Stimulated activated CD4-positive, alpha-beta T cell treated with anti-CD3 and anti-CD28 coated beads, Interleukin-15, amount 100 ng/mL, for 24 hours (primary cell): ENCODE measurements at places on chromosomes 3 and 15.
A peak's percentile ranks its signal among the peaks of the same experiment; 100 is the strongest.

DNA sequence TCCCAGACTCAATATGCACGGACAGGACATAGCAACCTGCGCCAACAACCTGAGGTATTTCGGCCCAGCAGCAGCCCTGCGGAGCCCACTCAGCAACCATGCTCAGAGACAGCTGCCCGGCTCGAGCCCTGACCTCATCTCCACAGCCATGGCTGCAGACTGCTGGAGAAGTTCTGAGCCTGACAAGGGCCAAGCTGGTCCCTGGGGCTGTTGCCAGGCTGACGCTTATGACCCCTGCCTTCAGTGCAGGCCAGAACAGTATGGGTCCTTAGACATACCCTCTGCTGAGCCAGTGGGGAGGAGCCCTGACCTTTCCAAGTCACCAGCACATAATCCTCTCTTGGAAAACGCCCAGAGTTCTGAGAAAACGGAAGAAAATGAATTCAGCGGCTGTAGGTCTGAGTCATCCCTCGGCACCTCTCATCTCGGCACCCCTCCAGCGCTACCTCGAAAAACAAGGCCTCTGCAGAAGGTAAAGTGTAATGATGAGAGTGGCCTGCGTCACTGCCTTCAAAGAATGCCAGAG lies 25.5 kb downstream of the TMEM41A start:
- no peak for DNase-seq

DNA sequence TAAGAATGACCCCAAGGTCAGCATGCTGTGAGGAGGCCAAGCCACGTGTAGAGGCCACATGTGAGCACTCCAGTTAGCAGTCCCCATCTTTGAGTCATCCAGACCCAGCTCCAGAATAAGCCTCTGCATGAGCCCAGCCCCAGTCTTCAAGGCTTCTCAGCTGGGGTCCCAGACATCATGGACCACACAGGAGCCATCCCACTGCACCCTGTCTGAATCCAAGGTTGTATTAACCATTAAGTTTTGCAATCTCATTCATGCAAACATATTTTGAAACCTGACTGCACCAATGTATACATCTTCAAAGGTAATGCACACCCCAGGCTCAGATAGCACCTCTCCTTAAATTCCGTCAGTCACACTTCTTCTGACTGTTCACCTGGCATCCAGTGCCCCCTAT lies 249.1 kb upstream of the CHRNA7 start:
- no peak for DNase-seq

- DNase-seq = no peak
Measured at GRCh38 chr3:160793722-160794252, 37.8 kb downstream of the PPM1L start.

- DNase-seq = no peak
Measured at GRCh38 chr3:10371167-10371566, 50.3 kb upstream of the SEC13 start.

- no peak for DNase-seq
Measured at GRCh38 chr3:108036984-108037741, 53.7 kb downstream of the CD47 start.

- no peak for DNase-seq
Measured at GRCh38 chr3:9441501-9442221, 44.2 kb downstream of the SETD5 start.

GRCh38 chr15:88896333-88897033 lies 1.1 kb upstream of the HAPLN3 start:
- DNase-seq = no peak

- DNase-seq = peak; percentile 31
Measured at GRCh38 chr15:65833501-65834205, 35.6 kb upstream of the RAB11A start.

DNA sequence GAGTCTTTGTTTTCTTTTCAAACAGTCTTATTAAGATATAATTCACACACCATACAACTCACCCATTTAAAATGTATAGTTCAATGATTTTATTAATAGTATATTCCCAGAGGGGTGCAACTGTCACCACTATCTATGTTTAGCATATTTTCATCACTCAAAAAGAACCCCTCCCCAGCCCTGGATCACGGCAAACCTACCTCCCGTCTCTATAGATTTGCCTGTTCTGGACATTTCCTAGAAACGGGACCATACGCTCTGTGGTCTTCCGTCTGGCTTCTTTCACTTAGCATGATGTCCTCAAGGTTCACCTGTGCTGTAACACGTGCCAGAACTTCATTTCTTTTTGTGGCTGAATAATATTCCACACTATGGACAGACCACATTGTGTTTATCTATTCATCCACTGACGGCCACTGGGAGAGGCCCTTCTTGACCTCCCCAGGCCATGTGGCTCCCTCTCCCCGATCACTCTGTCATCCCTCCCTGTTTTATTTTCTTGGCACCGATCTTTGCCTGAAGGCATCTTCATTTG lies 56.4 kb downstream of the IQSEC1 start:
- no peak for DNase-seq

DNA sequence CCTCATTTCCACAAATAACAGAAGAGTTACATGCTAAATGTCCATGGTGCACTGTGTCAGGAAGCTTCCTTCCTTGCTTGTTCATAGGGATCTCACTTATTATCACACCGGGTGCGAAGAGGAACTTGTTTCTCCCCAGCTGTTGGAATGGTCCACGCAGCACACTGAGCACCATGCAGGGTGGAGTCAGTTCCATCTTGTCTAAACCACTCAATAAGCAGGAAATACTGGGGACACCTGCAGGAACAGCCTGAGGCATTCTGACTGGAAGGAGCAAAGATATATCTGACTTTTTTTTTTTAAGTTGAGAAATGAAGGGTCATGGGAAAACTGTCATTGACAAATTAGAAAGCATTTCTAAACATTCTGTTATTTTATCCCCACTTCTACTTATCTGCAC lies 70.0 kb upstream of the WDR72 start:
- DNase-seq = no peak

- no peak for DNase-seq
Measured at GRCh38 chr15:28456476-28457395, 76.0 kb downstream of the GOLGA8G start.

- DNase-seq = no peak
Measured at GRCh38 chr3:141308588-141309218, 59.6 kb upstream of the ZBTB38 start.

- DNase-seq = no peak
Measured at GRCh38 chr15:80698676-80699075, 3.6 kb downstream of the ABHD17C start.

DNA sequence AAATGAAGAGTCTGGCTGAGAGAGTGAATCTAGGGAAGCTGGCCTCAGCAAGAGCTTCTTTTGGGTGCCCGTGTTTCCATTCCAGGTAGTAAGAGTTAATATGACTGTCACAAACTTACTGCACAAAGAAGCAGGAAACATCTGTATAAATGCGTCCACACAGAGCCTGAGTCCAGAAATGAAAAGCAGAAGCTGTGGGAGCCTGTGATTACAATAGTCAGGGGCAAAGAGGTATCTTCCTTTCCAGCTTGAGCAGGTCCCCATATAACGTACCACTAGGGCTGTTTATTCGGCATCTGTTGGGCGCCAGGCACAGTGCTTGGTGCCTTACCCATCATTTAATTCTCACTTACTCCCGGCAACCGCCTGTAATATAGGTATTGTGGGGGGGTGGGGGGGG lies 40.5 kb upstream of the B3GNT5 start:
- no peak for DNase-seq

DNA sequence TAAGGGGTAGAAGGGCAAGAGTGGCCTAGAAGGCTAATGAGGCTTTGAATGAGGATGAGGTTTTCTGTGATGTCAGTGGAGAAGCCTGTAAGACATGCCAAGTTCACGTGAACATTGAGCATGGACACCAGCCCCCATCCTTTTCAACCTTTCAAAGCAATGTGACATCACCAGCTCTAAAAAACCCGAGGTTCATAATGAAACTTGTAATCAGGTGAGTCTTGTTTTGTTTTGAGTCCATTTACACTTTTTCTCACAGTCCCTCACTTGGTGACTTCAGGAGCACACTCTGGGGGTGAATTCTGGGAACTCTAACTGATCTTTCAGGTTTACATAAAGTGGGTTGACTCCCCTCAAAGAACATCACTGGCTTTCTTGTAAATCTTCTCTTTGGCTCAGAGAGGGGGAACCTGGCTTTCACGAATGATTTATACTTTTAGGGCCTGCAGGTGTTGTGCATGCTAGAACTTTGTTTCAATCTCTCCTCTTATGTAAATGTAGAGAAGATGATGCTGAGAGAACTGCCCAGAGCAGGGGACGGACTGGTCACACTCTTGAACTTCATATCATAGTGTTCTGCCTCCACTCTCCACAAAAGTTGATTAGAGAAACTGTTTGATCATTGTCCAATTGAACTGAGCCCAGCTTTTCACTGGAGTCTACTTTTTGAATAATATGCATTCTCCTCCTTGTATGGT lies 224.7 kb upstream of the SATB1 start:
- DNase-seq = peak; percentile 72

DNA sequence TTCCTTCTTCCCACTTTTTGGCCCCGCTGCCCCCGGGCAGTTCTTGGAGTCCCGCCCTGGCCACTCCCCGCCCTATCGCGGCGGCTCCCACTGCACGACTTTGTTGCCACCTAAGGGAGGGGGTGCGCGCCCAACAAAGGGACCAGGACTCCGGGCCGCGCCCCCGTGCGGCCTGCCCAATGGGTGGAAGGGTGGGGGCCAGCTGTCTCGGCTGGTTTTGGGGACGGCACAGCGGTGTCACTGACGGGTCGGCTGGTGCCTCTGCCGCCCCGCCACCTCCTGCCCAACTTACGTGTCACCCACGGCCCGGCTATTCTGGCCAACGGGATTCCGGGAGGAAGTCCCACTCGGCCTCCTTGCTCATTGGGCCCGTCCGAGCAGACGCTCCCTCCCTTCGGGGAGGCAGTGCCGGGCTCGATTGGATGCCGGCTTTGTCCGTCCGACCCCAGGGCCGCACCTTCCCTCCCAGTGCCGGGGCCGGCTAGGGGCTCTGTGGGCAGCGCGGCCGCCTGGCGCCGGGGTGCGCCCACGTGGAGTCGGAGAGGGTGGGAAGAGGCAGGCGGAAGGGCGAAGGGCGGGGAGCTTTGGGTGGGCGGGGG lies at the start of gene GOLIM4:
Gene GOLIM4 (minus strand): TSS at position 314 of the 599 bp plus-strand sequence. CDS start 639 bp downstream, outside the sequence.
- peak; percentile 75 for DNase-seq

- DNase-seq = no peak
Measured at GRCh38 chr3:141777957-141778813, 15.0 kb downstream of the GRK7 start.

DNA sequence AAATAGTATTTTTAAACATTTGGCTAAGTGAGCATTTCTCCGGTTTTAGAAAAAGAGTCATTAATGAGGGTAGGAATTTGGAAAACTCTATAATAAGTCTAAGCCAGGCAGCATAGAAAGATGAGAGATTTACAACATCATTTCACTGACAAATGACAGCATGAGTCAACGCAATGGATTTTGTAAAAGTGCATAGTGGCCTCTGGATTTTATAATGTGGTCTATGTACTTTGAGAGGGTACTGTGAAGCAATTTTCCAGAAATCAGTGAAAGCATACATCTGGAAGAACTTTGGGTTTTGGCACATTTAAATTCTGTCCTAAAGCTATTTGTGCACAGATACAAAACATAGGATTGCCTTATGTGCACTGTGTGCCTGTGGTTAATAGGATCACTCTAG lies 130.8 kb upstream of the CCNL1 start:
- DNase-seq = no peak

DNA sequence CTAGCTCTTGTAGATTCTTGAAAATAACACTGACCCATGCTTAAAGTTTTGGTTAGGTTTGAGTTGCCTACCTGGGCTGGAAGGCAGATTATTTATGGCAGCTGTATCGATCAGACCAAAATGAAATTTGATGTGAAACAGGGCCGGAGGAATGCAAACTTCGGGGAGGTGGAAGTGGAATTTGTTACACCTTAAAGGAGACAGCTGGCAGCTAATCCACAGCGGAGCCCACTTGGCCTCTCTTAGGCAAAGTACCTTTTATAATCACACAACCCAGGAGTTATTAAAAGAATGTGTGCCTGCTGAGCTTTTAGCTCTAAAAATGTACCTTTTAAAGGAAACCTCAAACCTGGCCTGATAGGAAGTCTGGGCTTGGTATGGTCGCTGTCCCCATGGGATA lies 250.9 kb upstream of the TPM1 start:
- DNase-seq = no peak

DNA sequence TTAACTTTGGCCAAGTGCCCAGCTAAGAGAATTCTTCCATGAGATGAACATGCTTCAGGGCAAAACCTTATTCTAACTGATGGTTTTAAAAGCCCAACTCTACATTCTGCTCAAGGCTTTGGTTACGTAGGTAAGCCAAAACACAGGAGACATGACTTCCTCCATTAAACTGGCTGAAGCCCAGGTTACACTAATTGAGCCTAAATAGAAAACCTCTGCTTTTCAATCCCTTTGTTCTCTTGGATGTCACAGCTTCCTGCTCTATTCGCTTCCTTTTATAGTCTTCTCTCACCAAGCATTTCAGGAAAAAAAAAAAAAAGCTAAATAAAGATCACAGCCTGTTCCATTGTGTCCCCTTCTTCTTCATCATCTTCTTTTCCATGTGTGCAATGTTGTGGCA lies 420.4 kb downstream of the TIGIT start:
- no peak for DNase-seq

DNA sequence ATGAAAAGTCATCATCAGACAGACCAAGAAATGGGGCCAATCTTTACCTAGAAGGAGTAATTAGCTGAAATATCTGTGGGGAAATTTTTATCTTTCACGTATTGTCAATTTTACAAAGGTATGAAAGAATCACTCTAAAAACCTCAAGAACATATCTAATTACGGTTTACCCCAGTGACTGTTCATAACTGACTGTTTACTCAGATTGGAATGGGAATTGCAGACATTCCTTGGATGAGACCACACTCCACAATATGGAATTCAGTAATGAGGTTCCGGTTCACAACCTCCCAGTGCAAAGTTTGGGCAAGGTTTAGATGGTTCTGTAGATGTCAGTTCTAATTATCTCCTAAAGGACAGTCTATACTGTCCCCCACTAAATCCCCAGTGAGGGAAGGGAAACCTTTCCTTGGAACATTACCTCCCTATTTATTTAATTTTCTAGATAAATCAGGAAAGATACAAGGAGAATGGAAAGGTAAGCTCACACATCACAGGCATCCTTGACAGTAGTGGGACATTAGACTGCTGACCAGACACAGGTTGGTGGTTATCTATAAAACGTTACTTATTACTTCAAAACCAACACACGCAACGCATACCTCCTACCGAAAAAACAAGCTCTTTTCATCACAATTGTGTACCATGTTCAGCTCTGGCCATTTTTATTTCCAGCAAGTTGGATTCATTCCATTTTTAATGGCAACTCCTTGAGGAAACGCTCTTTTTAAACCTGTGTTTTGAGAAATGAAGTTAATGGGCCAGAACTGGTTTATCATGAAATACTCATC lies 129.9 kb downstream of the RORA start:
- DNase-seq = no peak

GRCh38 chr3:179473565-179473964 lies 22.3 kb upstream of the GNB4 start:
- no peak for DNase-seq

DNA sequence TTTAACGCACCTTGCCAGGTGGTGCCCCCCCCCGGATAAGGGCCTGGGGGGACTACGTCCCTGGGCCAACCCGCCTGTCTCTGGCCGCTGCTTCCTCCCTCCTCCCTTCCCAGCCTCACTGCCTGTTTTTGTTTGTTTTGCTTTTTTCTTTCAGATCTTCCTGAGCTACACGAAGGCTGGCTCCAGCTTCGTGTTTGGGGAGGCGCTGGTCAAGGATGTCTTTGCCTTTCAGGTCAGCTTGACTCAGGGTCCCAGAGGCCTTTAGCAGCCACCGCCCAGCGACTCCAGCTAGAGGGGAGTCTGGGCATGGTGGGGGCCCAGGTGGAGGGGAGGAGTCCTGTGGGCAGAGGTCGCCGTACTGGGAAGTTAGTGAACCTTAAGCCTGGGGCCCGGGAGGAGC lies 24.1 kb downstream of the SLC28A1 start:
- DNase-seq = no peak
